ENCODE measurements at places on chromosomes 1 and 21. TPM values are rescaled to one million over a fixed set of nuclear protein-coding genes. Genes with fewer than 3 reads are reported as not detected.

The SNAPIN gene
- total RNA-seq: 28.1 TPM

GRCh38 chr1:7326366-7326765, 444.7 kb upstream of the VAMP3 start:
- H3K36me3 ChIP-seq: no peaks in the 10 kb centered on the region
- no peak overlapping the region for H3K4me3 ChIP-seq
- DNase-seq: no peak
- no peaks in the 10 kb centered on the region for H3K4me1 ChIP-seq

DNA sequence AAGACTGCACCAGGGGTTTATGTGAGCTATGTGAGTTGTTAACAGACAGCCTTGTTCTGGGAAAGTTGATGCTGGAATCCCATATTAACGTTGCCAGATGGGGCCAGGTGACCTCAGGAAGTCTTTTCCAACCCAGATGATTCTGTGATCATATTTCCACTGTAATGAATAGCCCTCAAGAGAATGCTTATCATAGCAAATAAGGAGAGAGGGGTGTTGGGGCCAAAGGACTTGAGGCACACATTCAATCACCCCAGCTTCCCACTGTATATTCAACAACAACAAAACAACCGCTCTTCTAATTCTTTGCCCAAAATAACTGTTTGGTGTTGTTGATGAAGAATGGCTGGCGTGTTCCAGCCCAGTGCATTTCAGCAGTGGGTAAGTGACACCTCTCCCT, 14.1 kb downstream of the ZNF697 start:
- no peaks in the 10 kb centered on the region for H3K27me3 ChIP-seq
- no peaks in the 10 kb centered on the region for H3K36me3 ChIP-seq
- H3K4me1 ChIP-seq: peaks cover 33% of the 10 kb centered on the region

DNA sequence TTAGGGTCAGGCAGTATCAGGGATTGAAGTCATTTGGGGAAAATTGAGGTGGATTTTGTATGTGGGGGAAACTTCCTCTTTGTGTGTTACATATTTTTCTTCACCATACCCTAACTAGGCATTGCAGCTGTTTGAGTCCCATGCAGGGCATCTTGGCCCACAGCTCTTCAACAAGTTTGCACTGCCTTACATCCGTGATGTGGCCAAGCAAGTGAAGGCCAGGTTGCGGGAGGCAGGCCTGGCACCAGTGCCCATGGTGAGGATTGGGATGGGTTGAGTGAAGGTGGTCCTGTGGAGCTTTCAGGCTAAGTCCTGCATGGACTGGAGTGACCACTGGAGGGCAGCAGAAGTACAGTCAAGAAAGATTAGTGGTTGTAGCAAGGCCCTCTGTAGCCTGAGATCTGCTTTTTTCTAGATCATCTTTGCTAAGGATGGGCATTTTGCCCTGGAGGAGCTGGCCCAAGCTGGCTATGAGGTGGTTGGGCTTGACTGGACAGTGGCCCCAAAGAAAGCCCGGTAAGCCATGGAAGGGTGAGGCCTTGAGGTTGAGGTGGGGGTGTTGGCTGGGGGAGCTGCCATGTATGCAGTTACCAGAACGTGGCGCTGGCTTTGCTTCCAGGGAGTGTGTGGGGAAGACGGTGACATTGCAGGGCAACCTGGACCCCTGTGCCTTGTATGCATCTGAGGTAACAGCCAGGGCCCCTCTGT, 2.4 kb downstream of the UROD start:
- no peak overlapping the region for H3K4me3 ChIP-seq
- H3K36me3 ChIP-seq: no peaks in the 10 kb centered on the region
- no peak overlapping the region for H3K27ac ChIP-seq
- DNase-seq: peak; percentile 91

DNA sequence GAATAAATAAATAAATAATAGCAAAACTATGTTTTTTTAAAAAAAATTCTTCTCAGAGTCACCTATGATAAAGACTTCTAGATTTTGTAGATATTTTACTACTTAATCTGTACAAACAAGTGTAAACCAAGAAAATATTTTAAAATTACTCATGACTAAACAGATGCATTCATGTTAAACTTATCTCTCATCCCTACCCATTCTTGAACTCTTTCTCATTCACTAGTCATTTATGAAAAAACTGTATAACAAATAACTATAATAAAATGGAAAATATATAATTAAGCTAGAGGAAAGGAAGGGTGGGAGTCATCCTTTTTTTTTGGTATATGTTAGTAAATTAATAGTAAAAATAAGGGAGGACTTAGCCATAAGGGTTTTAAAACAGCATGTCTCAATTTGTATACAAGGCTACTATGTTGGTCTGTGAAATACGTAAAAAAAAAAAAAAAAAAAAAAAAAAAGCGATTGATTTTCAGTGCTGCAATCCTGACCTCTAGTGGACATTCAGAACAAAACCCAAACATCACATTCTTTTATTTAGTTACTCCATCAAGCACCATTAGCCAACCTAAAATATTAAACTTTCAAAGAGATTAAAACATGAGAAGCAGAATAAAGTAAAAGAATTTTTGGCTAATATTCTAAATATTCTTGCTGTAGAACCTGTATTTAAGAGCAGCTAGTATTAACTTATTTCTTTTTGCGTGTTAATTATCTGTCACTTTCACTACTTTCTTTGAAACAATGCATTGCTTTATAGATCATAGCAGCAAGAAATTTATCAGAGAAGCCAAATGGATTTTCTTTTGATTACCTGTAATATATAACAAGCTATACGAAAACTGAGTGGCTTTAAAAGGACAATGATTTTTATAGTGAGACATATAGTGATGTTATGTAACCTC, 255.8 kb upstream of the CACYBP start:
- H3K27me3 ChIP-seq: no peaks in the 10 kb centered on the region
- H3K4me3 ChIP-seq: no peak overlapping the region
- no peaks in the 10 kb centered on the region for H3K36me3 ChIP-seq

GRCh38 chr1:44655609-44656008, 18.7 kb downstream of the TMEM53 start:
- peak; percentile 76 for DNase-seq
- no peak overlapping the region for H3K4me3 ChIP-seq
- peaks cover 4% of the 10 kb centered on the region for H3K4me1 ChIP-seq
- no peak overlapping the region for H3K27ac ChIP-seq

GRCh38 chr21:31340942-31341487, 3.0 kb downstream of the TIAM1 start:
- H3K27me3 ChIP-seq: no peaks in the 10 kb centered on the region
- DNase-seq: no peak
- no peaks in the 10 kb centered on the region for H3K36me3 ChIP-seq
- no peak overlapping the region for H3K4me3 ChIP-seq
- peaks cover 24% of the 10 kb centered on the region for H3K4me1 ChIP-seq

GRCh38 chr1:93805027-93805610, 73.9 kb downstream of the DNTTIP2 start:
- H3K27me3 ChIP-seq: no peaks in the 10 kb centered on the region
- H3K4me1 ChIP-seq: peaks cover 7% of the 10 kb centered on the region
- no peak for DNase-seq

DNA sequence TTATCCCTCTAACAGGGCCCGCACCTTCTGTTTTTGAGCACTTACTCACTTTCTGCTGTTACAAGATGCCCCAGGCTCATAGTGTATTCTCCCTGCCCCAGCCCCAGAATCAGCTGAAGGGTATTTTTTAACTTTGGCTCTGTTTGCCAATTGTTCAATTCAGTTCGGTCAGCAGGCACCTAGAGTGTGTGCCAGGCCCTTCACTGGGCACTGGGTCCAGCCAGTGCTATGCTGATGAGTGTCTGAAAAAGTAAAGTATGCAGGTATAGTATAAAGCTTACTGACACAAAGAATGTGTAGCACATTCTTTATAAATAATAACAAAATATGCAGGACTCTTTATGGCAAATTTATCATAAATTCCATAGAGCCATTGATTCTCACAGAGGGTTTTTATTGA, 35.0 kb downstream of the FHAD1 start:
- H3K27me3 ChIP-seq: no peaks in the 10 kb centered on the region
- no peak overlapping the region for H3K4me3 ChIP-seq
- no peak for DNase-seq
- H3K27ac ChIP-seq: no peak overlapping the region
- no peaks in the 10 kb centered on the region for H3K4me1 ChIP-seq
- H3K36me3 ChIP-seq: no peaks in the 10 kb centered on the region

The INTS11 gene
- 161 TPM for total RNA-seq

DNA sequence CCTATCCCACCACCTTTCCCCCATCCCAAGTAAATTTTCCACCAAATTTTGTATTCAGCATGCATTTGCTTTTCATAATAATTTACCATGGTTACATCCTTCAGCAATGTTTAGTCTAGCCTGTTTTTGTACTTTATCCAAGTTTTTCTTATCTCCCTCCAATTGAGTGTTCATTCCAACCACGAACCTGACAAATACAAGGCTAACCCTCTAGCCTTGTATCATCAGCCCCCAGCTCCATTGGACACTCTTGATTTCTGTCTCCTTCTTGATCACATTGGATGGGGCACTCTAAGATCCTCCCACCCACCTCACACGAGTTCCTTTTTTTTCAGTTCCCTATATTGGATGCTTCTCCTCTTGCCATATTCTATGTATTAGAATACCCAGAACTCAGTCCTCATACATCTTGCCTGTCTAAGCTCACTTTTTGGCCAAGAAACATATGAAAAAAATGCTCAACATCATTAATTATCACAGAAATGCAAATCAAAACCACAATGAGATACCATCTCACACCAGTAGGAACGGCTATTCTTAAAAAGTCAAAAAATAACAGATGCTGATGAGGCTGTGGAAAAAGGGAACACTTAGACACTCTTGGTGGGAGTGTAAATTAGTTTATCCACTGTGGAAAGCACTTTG, 40.5 kb upstream of the SLC35F3 start:
- no peaks in the 10 kb centered on the region for H3K27me3 ChIP-seq
- H3K4me1 ChIP-seq: no peaks in the 10 kb centered on the region
- DNase-seq: no peak
- H3K4me3 ChIP-seq: no peak overlapping the region
- H3K36me3 ChIP-seq: no peaks in the 10 kb centered on the region
- H3K27ac ChIP-seq: no peak overlapping the region

- no peak for DNase-seq
- H3K27me3 ChIP-seq: no peaks in the 10 kb centered on the region
- no peaks in the 10 kb centered on the region for H3K4me1 ChIP-seq
- H3K27ac ChIP-seq: no peak overlapping the region
Measured at GRCh38 chr1:12314333-12314903, 84.6 kb downstream of the VPS13D start.

- H3K27me3 ChIP-seq: no peaks in the 10 kb centered on the region
- no peaks in the 10 kb centered on the region for H3K4me1 ChIP-seq
- H3K27ac ChIP-seq: no peak overlapping the region
Measured at GRCh38 chr1:212166644-212167043, 118.6 kb upstream of the PPP2R5A start.

The TRIM45 gene
- 15.0 TPM for total RNA-seq

DNA sequence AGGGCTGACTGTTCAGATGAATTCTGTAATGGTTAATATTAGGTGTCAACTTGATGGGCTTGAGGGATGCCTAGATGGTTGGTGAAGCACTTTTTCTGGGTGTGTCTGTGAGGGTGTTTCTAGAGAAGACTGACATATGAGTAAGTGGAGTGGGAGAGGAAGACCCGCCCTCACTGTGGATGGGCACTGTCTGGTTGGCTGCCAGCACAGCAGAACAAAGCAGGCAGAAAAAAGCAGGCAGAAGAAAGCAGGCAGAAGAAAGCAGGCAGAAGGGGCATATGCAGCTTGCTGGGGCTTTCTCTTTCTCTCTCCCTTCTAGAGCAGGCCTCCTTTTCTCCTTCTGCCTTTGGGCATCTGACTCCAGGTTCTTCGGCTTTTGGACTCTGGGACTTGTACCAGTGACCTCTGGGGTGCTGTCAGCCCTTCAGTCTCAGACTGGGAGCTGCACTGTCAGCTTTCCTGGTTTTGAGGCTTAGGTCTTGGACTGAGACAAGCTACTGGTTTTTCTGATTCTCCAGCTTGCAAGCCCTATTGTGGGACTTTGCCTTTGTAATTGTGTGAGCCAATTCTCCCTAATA, 42.9 kb upstream of the CD2 start:
- no peak overlapping the region for H3K4me3 ChIP-seq
- no peaks in the 10 kb centered on the region for H3K27me3 ChIP-seq
- DNase-seq: peak; percentile 16
- H3K4me1 ChIP-seq: peaks cover 28% of the 10 kb centered on the region
- no peak overlapping the region for H3K27ac ChIP-seq

The SLAMF8 gene
- total RNA-seq: not detected

GRCh38 chr1:204565617-204566582, 49.7 kb downstream of the MDM4 start:
- peak overlapping the region; percentile 25 for H3K4me3 ChIP-seq
- H3K27me3 ChIP-seq: no peaks in the 10 kb centered on the region
- H3K4me1 ChIP-seq: peaks cover 28% of the 10 kb centered on the region
- no peaks in the 10 kb centered on the region for H3K36me3 ChIP-seq
- H3K27ac ChIP-seq: no peak overlapping the region

- H3K27me3 ChIP-seq: no peaks in the 10 kb centered on the region
- H3K27ac ChIP-seq: no peak overlapping the region
- 0 out of 2 replicates have a peak, but pooled peaks cover 1% of the 10 kb centered on the region for H3K36me3 ChIP-seq
- no peak overlapping the region for H3K4me3 ChIP-seq
Measured at GRCh38 chr1:233655301-233655740, 41.4 kb downstream of the KCNK1 start.

DNA sequence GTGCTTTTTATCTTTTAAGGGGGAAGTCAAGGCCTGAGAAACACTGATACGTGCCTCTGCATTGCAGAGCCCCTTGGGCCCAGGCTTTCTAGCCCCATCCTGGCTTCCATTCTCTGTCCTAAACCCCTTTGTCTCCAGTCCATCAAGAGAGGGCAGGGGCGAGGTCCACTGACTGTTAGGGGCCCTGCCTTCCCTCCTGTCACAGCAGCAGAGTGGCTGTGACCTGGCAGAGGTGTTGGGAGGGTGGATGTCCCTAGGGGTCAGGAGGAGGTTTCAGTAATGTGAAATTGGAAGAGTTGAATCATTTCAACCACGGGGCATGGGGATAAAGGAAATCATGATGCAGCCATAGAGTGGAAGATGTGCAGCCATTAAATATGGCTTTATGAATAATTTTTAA, 24.0 kb downstream of the SOX13 start:
- H3K4me3 ChIP-seq: no peak overlapping the region
- DNase-seq: no peak
- no peaks in the 10 kb centered on the region for H3K27me3 ChIP-seq
- no peak overlapping the region for H3K27ac ChIP-seq
- H3K36me3 ChIP-seq: no peaks in the 10 kb centered on the region

- peaks cover 19% of the 10 kb centered on the region for H3K27me3 ChIP-seq
- H3K4me1 ChIP-seq: no peaks in the 10 kb centered on the region
- DNase-seq: no peak
- H3K36me3 ChIP-seq: no peaks in the 10 kb centered on the region
- H3K4me3 ChIP-seq: no peak overlapping the region
- H3K27ac ChIP-seq: no peak overlapping the region
Measured at GRCh38 chr1:244920911-244921761, 56.8 kb upstream of the HNRNPU start.

GRCh38 chr21:37553078-37553481, 186.5 kb downstream of the DYRK1A start:
- no peak for DNase-seq
- H3K4me3 ChIP-seq: no peak overlapping the region
- no peaks in the 10 kb centered on the region for H3K4me1 ChIP-seq
- H3K27ac ChIP-seq: no peak overlapping the region

The SAMD11 gene
- total RNA-seq: 0.14 TPM
